Posterior cingulate gyrus (tissue), 11 donors: ENCODE measurements at places on chromosomes 5 and 9.

DNA sequence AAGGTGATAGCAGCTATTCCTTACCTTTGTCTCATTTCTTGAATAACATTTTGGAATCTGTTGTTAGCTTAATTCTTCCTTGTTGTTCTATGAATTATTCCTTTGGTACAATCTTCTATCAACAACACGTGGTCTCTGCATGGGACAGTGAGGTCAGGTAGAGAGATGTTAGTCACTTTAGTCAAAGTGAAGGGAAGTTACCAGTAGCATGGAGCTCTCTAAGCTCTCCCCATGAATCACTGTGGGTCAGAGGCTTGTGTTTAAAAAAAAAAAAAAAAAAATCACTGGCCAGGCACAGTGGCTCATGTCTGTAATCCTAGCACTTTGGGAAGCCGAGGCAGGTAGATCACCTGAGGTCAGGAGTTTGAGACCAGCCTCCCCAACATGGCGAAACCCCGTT is 116.0 kb downstream of the GOLPH3 start:
- no peak for DNase-seq

DNA sequence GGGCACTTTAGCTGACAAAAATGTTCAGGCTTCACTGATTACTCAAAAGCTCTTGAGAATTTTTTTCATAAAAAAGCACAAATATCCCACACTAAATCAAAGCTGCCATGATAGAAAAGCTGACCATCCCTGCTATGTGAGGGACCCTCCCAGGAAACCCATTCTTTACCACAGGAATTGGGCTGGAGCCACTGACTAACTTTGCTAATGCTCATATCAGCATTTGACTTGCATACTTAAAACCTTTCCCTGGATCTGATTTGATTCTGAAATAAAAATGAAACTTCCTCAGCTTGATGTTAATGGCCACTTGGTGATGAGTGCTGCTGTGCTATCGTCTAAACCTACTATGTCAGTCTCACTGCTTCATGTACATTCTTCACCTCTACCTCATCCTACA is 243.6 kb downstream of the PRELID2 start:
- DNase-seq: no peak

GRCh38 chr9:83307066-83307724 is 231.0 kb downstream of the FRMD3 start:
- no peak for DNase-seq

DNA sequence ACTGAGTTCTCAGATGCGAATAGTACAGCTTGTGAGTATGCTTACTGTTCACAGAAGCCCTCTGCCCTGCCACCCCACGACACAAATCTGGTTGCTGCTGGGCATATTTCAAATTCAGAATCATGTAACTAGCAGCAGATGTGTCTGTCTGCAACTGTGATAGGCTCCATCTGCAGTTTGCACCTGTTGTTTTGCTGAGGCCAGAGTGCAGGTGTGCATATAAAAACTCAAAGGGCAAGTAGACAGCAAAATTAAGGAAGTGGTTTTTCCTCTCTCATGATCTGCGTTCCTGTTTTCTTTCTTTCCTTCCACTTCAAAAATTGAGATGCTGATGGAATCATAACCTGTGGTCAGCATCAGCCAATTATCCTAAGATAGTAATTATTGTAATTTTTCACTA is 1000.5 kb downstream of the PTPRD start:
- no peak for DNase-seq

DNA sequence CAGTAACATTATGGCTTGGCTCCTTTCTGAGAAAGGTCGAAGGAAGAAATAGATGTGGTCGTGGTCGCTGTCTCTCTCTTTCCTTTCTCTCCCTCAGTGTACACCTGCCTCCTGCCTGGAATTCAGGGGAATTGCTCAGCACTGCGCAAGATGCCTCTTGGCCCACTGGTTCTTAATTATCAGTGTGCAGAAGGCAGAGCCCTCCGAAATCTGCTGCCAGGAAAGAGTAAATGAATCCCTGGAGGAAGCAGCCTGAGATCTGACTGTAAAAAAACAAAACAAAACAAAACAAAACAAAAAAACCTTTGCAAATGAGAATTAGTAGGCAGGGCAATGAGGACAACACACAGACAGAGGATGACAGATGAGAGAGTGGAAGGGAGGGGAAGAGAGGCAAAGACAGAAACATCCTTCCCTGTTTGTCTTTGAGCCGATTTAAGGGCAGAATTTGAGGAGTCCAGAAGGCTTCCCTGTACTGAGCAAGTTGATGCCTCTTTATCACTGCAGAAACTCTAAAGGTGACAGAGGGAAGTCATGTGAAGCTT is 113.8 kb upstream of the PUM3 start:
- no peak for DNase-seq
